ENCODE measurements at places on chromosomes 11 and 22.

DNA sequence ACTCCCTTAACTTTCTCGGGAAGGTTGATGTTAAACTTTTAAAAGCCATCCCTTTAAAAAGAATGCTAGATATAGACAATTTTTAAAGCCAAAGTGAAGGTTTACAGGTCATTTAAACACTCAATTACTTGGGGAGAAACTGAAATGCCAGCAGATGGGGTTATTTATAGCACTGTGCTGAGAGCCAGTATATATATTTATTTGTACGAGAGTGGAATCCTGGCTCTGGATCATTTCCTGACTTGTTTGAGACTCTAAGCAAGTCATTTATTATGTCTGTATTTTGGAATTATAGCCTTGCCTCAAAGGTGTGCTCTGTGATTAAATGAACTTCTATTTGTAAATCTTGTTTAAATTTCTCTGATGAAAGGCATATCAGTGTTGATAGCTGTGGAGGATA lies 6.8 kb upstream of the ZBED5 start:
- no peak for DNase-seq

GRCh38 chr11:119530509-119530908 lies 107.5 kb upstream of the THY1 start:
- DNase-seq: no peak

- no peak for DNase-seq
These were observed 9.4 kb upstream of the IGSF9B start for GRCh38 chr11:133966172-133966651.

DNA sequence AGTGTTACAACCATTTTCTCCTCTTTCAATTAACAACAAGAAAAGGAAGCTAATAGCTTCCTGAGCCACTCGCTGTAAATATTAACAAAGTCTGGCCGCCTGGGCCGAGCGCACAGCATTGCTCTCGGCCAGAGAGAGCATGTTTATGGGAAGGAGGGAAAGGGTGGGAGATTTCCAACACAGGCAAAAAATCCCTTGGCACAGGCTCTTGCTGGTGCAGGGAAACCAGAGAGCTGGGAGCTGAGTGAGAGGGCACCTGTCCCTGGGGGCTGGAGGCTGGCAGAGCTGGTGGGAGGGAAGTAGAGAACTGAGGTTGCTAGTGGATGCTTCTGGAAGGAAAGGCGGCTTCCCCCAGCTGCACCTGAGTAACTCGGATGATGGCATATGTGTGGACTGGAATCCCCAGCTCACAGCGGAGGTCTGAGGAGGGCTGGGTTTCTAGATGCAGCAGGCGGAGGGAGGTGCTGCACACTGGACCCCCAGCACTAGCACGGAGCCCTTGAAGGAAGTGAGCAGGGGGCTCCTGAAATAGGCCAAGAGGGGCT lies 59.6 kb downstream of the FLRT1 start:
- no peak for DNase-seq
